ENCODE measurements at places on chromosomes 4 and X. TPM values are rescaled to one million over a fixed set of nuclear protein-coding genes. Genes with fewer than 3 reads are reported as not detected.

PPP4R3C gene
- not detected for total RNA-seq

PASD1 gene
- total RNA-seq = not detected

ZMAT1 gene
- 12.5 TPM for total RNA-seq

FRAS1 gene
- total RNA-seq = 11.3 TPM

PLXNA3 gene
- 17.7 TPM for total RNA-seq

VSIG4 gene
- total RNA-seq = 5.9 TPM

FAM114A1 gene
- total RNA-seq = 8.4 TPM

HELQ gene
- 15.0 TPM for total RNA-seq

FRG2 gene
- not detected for total RNA-seq

CCNG2 gene
- total RNA-seq = 101 TPM

ADGRG4 gene
- not detected for total RNA-seq

TFDP3 gene
- total RNA-seq = not detected

HTN1 gene
- total RNA-seq = not detected

SHOX gene
- total RNA-seq = 0.25 TPM

MRPL1 gene
- total RNA-seq = 30.0 TPM

ASB11 gene
- under 0.01 TPM for total RNA-seq

MFAP3L gene
- total RNA-seq = 10.8 TPM

RHOH gene
- total RNA-seq = 0.25 TPM

TASL gene
- total RNA-seq = 0.49 TPM

SUPT20HL1 gene
- total RNA-seq = not detected

MAGEA9B gene
- under 0.01 TPM for total RNA-seq

PLAC1 gene
- total RNA-seq = not detected

JAKMIP1 gene
- total RNA-seq = 22.9 TPM

UCP1 gene
- total RNA-seq = 0.25 TPM

AKAP4 gene
- not detected for total RNA-seq

GAGE2A gene
- total RNA-seq = not detected

LRAT gene
- under 0.01 TPM for total RNA-seq

VGLL1 gene
- not detected for total RNA-seq

CCNA2 gene
- total RNA-seq = 3.9 TPM

CXorf65 gene
- not detected for total RNA-seq

TAF1 gene
- total RNA-seq = 43.8 TPM

ENOX2 gene
- total RNA-seq = 3.2 TPM

All from temporal lobe (tissue), 4 donors.